ENCODE measurements at places on chromosomes 6 and 20. TPM values are rescaled to one million over a fixed set of nuclear protein-coding genes. Genes with fewer than 3 reads are reported as not detected.

- H3K27ac ChIP-seq: no peak overlapping the region
- no peak overlapping the region for H3K4me3 ChIP-seq
- H3K4me1 ChIP-seq: peaks cover 2% of the 10 kb centered on the region
Measured at GRCh38 chr20:7606941-7607340, 333.3 kb downstream of the HAO1 start.

DNA sequence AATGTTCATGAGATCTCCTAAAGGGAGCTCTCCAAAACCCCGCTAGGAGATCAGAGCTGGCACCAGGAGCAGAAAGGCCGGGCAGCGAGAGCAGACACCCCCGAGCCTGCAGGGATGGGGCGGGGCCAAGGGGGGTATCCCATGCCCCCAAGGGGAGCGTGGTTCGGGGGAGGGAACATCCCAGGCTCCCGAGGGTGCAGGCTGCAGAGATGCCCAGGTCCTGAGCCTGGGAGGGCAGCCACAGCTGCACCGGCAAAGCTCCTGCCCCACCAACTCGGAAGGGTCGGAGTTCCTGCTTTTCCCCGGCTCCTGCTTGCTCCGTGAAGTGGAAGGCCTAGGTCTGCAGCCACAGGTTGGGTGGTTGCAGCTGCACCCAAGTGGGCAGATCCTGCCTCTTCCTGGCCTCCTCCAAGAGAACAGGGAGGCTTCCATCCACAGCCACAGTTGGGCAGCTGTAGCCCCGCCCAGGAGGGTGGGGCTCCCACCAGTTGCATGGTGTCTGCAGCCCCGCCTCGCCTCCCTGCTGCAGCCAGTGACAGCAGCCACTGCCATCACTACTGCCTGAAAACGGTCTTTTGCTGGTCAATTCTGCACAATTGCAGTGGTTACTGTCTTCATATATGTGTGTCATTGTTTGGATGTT, 13.4 kb upstream of the GMNN start:
- no peaks in the 10 kb centered on the region for H3K36me3 ChIP-seq
- no peak for DNase-seq
- H3K27ac ChIP-seq: no peak overlapping the region
- H3K4me1 ChIP-seq: peaks cover 11% of the 10 kb centered on the region
- no peaks in the 10 kb centered on the region for H3K27me3 ChIP-seq

DNA sequence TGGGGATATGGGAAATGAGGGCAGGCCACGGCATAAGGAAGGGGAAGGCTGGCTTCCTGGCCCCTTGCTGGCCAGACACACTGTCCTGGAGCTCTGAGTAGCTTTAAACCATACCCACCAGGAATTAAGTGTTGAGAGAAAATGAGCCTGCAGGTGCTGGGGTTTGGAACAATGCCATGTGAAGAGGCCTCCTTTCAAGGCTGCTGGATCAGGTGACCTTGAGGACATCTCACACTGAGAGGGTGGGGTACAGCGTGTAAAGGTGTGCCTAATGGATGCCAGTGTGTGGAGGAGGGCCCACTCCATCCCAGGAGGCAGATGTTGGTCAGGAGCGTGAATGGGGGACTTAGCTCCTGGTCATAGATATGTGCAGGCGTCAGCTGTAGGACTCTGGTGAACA, 74.8 kb upstream of the MLN start:
- peaks cover 16% of the 10 kb centered on the region for H3K27me3 ChIP-seq
- no peak overlapping the region for H3K4me3 ChIP-seq
- H3K4me1 ChIP-seq: no peaks in the 10 kb centered on the region
- H3K36me3 ChIP-seq: no peaks in the 10 kb centered on the region
- H3K27ac ChIP-seq: no peak overlapping the region

LST1 gene
- not detected for total RNA-seq

Measured in MCF 10A (cell line).